Fibroblast of lung (primary cell): ENCODE measurements at places on chromosomes 5 and 9.

GRCh38 chr9:134226221-134226930 lies 62.0 kb upstream of the RNU6ATAC start:
- H3K27ac ChIP-seq = no peak overlapping the region
- H3K4me1 ChIP-seq = peaks cover 2% of the 10 kb centered on the region
- no peak for DNase-seq

DNA sequence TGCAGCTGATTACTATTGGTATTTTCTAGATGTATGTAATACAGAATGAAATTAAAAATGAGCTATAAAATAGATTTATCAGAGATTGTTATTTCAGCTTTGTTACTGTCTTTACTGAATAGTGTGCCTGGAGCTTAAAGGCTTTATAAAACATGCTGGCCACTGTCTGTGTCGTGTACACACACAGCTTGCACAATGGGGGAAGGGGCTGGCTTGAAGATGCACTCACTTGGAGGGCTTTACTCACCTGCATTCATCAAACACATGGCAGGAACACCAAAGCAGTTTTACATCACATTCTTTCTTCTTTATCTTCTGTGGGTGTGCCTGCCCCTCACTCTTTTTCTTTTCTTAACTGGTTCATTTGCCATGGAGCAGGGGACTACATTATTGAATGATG lies 60.9 kb downstream of the TLE4 start:
- no peaks in the 10 kb centered on the region for H3K27me3 ChIP-seq
- no peak overlapping the region for H3K27ac ChIP-seq
- H3K4me1 ChIP-seq = no peaks in the 10 kb centered on the region
- H3K4me3 ChIP-seq = no peak overlapping the region
- no peaks in the 10 kb centered on the region for H3K36me3 ChIP-seq
- no peak for DNase-seq

DNA sequence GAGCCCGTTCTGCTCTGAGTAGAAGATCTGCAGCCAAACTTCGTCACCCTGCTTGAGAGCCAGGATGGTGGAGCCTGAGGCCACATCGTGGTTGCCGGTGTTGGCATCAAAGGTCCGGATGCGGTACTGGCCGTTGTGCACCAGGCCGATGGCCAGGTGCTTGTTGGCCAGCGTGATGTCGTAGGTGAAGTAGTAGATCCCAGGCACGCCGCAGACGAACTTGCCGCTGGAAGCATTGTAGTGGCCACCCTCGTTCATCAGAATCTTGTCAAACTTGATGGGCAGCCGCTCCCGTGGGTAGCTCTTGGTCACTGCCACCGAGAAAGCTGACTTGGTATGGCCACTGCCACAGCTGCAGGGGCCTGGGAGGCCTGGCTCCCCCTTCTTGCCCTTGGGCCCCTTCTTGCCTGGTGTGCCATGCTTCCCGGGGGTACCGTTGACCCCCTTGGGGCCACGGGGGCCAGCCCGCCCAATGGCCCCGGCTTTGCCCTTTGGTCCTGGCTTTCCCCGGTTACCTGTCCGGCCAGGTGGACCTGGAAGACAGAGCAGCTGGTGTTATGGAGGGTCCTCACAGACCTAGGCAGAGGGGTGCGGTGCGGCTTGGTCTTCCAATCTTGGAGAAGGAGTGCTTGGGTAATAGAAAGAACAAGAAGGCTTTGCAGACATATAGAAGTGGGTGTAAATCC lies 21.0 kb downstream of the C1QTNF2 start:
- no peaks in the 10 kb centered on the region for H3K27me3 ChIP-seq
- no peaks in the 10 kb centered on the region for H3K36me3 ChIP-seq
- no peak overlapping the region for H3K27ac ChIP-seq
- no peaks in the 10 kb centered on the region for H3K4me1 ChIP-seq
- H3K4me3 ChIP-seq = no peak overlapping the region

DNA sequence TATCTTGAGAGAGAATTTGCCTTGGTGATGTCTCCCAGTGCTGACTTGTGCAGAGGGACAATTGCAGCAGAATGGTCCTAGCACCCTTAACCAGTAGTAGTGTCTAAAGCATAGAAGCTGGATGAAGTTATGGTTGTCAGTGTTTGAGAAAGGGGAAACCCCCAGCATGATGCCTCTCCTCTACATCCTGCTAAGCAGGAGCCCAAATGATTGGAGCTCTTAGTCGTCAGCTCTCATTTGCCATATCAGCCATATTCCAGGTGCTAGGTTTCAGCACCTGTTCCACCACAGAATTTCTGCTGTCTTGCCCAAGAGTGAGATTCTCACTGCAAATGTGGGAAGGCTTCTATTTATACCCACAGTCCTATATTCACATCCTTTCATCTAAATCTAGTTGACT lies 43.7 kb upstream of the RFX3 start:
- no peak overlapping the region for H3K27ac ChIP-seq
- no peak overlapping the region for H3K4me3 ChIP-seq
- H3K4me1 ChIP-seq = no peaks in the 10 kb centered on the region
- no peaks in the 10 kb centered on the region for H3K27me3 ChIP-seq
- no peak for DNase-seq

GRCh38 chr5:72511774-72512592 lies 4.8 kb upstream of the ZNF366 start:
- peaks cover 3% of the 10 kb centered on the region for H3K4me1 ChIP-seq
- no peaks in the 10 kb centered on the region for H3K27me3 ChIP-seq
- no peak for DNase-seq
- no peak overlapping the region for H3K4me3 ChIP-seq

GRCh38 chr5:127409921-127410675 lies 107.3 kb upstream of the PRRC1 start:
- no peaks in the 10 kb centered on the region for H3K4me1 ChIP-seq
- no peaks in the 10 kb centered on the region for H3K27me3 ChIP-seq
- H3K27ac ChIP-seq = no peak overlapping the region
- no peak for DNase-seq
- H3K36me3 ChIP-seq = no peaks in the 10 kb centered on the region
